Tongue (tissue), 3 donors: ENCODE measurements at places on chromosomes 5 and 9. TPM values are rescaled to one million over a fixed set of nuclear protein-coding genes. Genes with fewer than 3 reads are reported as not detected.
A peak's percentile ranks its signal among the peaks of the same experiment; 100 is the strongest.

GRCh38 chr5:160479926-160480325 lies 58.3 kb downstream of the PTTG1 start:
- no peak for DNase-seq

The GRM6 gene
- not detected for total RNA-seq

- no peak for DNase-seq
These were observed 10.5 kb upstream of the CCDC125 start for GRCh38 chr5:69343083-69343482.

DNA sequence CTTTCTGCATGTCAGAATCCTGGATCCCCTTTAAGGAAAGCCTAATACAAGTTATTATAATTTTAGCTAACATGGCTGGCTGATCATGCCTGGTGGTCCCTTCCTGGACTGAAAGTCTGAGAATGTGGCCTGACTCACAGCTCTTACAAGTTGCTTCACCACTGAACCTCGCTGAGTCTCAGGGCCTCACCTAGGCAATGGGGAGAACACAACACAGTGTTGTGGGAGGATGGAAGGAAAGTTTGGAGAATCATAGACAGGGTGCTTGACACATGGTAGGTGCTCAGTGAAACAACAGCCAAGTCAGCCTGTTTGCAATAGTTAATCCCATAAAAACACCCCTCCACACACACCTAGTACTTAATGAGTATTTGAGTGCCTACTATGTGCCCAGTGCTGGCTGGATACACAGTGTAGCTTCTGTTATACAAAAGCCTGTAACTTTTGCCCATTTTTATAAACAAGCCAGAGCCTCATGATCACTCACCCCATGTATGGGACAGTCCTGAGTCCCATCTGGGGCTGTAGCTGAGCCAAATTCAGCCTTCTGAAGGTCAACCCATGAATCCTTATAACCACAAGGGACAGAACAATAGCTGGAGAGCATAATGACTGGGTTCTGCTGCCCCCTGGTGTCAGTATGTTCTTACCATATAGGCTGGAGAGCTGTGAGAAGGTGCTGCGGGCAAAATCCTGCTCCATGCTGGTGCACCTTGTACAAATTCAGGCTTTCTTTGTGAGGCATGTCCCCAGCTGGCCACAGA lies 3.9 kb downstream of the ACSL6 start:
- peak; percentile 70 for DNase-seq

- DNase-seq: no peak
These were observed 50.1 kb upstream of the GLRX start for GRCh38 chr5:95872346-95873268.

DNA sequence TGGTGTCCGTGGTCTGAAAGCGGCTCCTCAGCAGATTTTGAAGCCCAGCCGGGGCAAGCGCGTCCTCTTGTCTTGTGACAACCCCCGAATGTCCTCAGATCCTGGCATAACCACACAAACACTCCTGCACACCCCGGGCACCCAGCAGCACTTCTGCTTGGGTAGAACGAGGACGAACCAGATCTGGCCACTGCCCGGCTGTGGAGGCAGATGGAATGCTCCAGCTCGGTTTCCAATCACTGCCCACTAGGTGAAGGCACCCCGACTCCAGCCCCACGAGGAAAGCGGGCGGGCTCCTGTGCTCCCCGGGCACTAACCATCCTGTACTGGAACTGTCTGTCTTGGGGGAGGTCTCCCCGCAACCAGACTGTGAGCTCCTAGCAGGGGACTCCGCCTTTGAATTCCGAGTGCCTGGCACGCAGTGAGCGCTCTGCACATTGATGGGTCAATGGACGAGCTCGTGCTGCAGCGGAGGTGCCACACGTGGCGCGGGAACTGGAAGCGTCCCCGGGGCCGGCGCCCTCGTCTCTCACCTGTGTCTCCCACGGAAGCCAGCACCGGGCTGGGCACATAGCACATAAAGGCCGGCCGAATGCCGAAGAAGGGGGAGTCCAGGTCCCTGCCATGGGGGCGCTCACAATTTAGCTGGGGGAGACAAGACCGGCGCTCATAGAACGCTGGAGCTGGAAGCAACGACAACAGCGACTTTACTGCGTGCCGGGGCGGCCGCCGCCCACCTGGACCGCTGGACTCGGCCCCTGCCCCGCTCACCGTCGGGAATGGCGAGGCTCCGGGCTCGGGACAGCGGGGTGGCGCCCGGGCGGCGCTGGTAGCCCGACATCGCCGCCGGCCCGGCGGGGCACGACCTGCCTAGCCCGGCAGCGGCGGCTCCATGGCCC lies 608 bp downstream of the ENTR1 start:
- DNase-seq: peak; percentile 25

DNA sequence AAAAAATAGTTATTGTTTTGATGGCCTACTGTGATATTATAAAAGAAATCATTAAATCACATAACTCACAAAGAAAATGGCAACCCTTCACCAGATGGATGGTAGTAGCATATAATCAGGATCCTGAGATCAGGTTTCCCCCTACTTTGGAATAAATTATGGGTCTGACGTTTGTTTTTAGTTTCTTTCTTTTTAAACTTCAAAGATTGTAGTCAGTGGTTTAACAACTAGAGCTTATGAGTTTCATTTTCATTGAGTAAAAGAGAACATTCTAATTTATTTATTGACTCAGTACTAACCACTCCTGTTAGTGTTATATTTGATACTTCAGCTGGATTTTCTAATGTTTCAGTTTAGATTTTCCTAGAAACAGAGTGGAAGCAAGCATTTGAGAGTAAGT lies 218.0 kb upstream of the PCSK5 start:
- DNase-seq: no peak

- DNase-seq: no peak
These were observed 145.5 kb downstream of the HMHB1 start for GRCh38 chr5:143957455-143957854.

DNA sequence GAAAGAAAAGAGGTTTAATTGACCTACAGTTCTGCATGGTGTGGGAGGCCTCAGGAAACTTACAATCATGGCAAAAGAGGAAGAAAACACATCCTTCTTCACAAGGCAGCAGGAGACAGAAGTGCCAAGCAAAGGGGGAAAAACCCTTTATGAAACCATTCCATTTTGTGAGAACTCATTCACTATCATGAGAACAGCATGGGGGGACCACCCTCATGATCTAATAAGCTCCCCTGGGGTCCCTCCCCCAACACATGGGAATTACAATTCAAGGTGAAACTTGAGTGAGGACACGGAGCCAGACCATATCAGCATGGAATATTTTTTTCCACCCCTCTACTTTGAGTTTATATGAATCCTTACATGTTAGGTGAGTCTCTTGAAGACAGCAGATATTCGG lies 173.7 kb downstream of the PHF2 start:
- no peak for DNase-seq
